ENCODE measurements at places on chromosomes 5 and 9.

DNA sequence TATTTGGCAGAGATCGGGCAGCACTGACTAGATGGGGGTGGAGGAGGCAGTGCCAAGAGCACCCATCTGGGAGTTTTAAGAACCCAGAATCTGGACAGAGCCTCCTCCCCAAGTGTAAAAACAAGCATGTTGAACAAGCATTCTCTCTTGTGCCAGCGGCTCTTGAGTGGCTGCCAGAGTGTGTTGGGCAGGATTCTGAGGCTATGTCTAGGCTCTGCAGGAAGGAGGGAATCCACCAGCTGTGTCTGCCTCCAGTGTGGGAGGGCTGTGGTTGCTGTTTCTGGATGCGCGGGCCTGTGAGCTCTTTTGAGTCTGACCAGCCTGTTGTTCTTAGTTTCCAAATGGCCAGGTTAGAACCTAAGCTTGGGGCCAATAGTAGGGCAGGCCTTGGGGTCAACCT, 39.8 kb downstream of the HMCN2 start:
- DNase-seq, result no peak

DNA sequence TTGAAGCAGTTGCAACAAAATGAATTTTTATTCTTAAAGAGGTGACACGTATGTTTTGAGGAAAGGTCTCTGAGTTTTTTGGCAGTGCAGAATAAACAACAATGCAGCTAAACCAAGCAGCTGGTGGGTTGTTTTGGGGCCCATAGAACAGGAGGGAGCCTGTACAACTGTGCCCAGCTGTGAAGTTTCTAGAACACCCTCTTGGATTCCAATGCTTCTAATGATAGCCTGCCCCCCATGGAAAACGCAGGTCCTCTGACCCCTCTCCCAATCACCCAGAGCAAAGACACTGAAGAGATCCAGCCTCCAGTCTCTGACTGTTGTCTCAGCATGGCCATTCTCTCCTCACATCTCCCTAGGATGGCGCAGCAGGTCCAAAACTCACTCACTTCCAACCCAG, 150.9 kb downstream of the MARCHF11 start:
- DNase-seq, result no peak

DNA sequence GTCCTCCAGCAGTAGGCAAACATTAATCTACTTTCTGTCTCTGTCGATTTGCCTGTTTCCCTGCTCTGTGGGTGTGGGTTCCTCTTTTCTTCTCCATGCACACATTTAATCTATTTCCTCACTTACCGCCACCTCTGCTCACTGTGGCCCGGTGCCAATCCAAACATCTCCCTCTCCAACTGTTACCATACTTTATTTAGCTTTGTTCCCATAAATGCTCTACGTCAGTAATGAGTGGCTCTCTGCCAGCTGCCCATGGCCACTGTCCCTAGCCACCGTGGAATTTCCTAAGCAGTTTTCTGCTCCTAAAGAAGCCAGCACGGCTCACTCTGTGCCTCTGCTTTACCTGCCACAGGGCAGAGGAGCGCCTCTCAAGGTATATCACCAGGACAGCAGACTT, 19.5 kb upstream of the GOLPH3 start:
- no peak for DNase-seq

DNA sequence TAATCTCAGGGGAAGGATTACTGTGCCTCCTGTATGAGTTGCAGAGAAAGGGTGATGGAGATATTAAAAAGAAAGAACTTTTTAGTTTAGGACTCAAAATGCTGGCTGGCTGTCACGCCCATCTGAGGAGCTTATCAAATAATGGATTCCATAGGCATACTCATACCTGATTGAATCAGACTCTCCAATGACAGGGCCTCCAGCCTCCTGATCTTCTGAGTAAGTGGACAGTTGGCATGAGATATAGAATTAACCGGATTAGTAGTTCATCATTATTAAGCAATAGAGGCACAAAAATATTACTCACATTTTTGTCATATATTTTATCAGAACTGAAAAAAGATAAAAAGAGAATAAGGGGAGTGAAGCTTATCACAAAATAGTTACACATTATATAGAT, 157.0 kb upstream of the RASA1 start:
- DNase-seq, result no peak

- no peak for DNase-seq
Measured at GRCh38 chr5:124480022-124480421, 266.4 kb downstream of the ZNF608 start.

- DNase-seq, result no peak
Measured at GRCh38 chr5:170917113-170917512, 55.3 kb downstream of the RANBP17 start.

GRCh38 chr5:150221471-150221870, 31.6 kb downstream of the SLC6A7 start:
- DNase-seq, result no peak

DNA sequence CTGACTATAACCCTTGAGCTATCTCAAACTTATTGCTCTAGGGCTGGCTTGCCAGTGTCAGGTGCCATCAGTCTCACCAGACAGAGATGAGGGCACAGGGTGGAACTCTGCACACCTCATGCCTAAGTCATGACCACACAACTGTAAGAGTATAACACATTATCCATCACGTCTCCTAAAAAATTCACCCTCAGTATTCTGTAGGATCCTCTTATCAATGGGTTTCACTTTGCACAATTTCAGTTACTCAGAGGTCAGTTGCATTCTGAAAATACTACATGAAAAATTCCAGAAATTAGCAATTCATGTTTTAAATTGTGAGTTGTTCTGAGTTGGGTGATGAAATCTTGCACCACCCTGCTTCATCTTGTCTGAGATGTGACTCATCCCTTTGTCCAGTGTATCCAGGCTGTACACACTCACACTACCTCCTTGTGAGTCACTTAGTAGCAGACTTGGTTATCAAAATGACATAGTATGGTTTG, 690.9 kb upstream of the CDH18 start:
- DNase-seq, result no peak

DNA sequence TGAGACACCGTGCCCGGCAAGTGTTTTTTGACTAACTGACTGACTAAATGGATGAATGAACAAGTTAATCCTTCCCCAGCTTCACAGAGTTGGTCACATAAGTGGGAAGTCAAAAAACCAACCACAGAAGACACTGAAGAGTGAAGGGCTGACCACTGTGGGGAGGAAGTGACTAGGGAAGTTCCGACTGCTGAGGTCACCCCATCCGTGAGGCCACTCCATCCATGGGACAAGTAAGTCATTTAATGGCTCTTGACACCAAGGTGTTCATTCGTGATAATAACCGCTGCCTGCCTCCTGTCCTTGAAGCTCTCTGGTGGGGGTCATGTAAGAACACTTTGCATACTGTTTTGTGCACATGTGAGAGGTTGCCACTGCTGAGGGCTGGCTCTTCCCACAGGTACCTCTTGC, 22.2 kb upstream of the CXCL14 start:
- no peak for DNase-seq

DNA sequence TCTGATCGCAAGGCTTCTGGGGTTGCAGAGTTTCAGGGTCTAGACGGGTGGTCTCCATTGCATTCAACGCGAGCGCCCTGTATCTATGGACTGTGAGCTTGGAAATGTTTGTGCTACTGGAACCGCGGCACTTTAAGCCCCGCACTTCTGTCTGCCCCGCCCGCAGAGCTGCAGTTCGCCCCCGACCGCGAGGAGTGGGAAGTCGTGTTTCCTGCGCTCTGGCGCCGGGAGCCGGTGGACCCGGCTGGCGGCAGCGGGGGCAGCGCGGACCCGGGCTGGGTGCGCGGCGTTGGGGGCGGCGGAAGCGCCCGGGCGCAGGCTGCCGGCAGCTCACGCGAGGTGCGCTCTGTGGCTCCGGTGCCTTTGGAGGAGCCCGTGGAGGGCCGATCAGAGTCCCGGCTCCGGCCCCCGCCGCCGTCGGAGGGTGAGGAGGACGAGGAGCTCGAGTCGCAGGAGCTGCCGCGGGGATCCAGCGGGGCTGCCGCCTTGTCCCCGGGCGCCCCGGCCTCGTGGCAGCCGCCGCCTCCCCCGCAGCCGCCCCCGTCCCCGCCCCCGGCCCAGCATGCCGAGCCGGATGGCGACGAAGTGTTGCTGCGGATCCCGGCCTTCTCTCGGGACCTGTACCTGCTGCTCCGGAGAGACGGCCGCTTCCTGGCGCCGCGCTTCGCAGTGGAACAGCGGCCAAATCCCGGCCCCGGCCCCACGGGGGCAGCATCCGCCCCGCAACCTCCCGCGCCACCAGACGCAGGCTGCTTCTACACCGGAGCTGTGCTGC, 1.0 kb downstream of the ADAMTS19 start:
- peak; percentile 37 for DNase-seq

GRCh38 chr9:2785060-2785950, 58.6 kb downstream of the PUM3 start:
- no peak for DNase-seq

DNA sequence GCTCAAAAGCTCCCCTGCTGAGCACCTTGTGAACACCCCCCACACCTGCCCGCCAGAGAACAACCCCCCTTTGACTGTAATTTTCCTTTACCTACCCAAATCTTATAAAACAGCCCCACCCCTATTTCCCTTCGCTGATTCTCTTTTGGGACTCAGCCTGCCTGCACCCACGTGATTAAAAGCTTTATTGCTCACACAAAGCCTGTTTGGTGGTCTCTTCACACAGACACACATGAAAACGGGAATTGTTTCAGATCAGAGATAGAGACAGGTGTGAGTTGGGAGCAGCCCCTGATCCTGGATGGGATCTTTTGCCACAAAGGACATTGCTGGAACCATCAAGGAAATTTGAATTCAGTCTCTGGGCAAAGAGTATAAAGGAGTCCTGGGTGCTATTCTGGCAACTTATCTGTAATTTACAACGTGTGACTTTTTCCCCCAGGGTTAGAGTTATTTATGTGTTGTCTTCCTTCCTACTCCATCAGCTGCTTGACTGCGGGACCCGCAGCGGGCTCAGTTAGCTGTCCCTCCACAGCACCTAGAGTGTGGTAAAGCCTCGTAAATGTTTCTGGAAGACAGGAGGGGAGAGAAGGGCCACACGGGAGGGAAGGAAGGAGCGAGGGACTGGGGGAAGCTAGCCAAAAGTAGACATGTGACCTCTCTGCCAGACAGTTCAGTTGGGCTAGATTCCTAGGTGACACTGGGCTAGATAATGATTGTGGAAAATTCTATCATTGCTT, 437.0 kb downstream of the ZNF608 start:
- no peak for DNase-seq

GRCh38 chr5:147177125-147177840, 57.5 kb upstream of the STK32A start:
- DNase-seq, result no peak
